ENCODE measurements at places on chromosomes 11 and 22.

GRCh38 chr11:44186321-44186930 is 90.9 kb downstream of the EXT2 start:
- DNase-seq = no peak

DNA sequence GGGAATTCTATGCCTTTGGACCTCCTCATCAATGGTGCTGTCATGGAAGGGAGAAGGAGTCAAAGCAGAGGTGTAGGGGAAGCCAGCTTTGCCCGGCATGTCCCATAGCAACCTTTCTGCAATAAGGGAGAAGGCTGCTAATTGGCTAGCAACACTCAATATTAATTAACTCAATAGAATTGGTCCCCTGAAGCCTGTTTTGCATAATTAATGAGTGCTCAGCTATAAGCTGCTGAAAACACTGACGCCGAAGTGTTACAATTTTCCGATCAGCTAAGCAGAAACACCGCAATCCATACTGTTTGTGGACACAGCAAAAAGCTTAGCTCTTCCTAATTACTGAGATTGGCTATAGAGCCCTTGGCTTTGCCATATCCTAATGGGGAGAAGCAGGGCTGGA is 245.0 kb downstream of the CSNK2A3 start:
- no peak for DNase-seq

DNA sequence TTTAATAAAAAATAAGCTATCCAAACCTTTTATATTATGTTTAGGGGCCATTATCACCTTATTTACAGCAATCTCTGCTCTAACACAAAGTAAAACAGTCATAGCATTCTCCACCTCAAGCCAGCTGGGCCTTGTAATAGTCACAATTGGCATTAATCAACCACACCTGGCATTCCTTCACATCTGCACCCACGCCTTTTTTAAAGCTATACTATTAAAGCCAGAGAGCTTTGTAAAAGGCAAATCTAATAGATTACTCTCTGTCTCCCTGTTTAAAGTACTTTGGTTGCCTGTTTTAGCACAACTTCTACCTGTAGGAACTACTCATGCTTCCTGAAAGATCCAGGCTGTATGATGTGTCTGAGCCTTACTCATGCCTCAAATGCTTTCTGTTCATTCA is 113.1 kb downstream of the CSNK2A3 start:
- no peak for DNase-seq

DNA sequence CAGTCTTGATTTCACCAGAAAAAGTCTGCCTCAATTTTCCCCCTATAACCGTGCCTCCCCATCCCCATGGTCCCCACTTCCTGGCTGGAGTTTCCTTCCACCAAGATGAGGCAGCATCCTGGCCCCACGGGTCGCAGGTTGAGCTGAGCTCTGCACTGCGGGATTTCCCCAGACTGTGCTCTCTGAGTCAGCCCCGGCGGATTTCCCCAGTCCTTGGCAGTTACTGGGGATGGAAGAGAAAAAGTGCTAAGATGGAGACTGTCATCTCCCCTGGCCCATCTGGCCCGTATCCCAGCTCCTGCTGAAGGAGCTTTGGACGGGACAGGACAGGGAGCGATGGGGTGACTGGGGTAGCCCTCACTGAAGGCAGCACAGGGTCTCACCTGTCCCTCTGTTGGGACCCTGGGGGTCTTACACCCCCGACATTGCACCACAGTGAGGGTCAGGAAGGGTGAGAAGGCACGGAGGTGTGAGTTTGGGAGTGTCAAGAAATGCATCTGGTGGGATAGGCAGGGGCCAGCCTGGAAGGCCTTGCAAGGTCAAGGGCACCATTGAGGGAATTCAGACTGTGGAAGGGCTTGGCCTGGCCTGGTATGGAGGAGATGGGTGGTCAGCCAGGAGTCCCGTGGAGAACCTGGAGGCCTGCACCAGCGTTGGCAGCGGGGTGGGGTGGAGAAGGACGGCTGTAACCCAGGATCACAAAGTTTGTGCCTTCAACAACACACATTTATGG is 36.5 kb downstream of the NADSYN1 start:
- DNase-seq = no peak

- DNase-seq = no peak
These were observed 33.2 kb upstream of the CEP126 start for GRCh38 chr11:101881586-101881985.

DNA sequence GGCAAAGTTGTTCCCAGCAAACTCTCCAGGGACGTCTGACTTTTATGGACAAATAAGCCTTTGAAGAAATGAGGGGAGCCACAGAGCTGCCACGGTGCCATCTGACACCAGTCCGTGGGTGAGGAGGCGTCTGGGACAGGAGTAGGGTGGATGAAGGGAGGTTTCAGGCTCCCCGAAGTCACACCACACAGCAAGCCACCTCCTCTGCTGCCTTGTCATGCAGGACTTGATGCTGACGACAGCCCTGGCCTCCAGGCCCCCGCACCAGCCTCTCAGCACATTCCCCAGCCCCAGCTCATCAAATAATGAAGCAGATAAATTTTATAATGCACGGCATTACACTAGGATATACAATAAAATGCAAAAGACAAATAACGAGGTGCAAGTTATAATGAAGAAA is 156.5 kb downstream of the CEP164 start:
- no peak for DNase-seq

GRCh38 chr22:44360668-44361381 is 48.1 kb upstream of the SHISAL1 start:
- DNase-seq = peak; percentile 69

DNA sequence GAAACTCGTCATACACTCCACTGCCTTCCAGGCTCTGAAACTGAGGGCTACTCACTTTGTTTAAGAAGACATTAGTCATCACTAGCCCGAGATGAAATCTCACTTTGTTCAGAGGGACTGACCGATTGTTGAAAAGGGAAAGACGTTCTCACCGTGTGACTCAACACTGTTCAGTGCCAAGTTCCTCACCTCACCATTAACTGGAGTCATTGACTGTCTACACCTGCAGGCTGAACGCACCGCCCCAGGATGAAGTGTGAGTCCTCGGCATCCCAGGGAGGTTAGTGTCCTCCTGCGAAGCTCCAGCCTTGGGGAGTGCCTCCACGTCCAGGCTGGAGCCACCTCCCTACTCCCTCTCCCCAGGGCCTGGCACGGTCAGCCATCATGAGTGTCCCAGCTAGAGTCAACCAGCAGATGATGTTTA is 30.4 kb downstream of the FADD start:
- DNase-seq = no peak

GRCh38 chr11:69167130-69167915 is 11.6 kb downstream of the SMIM38 start:
- no peak for DNase-seq

DNA sequence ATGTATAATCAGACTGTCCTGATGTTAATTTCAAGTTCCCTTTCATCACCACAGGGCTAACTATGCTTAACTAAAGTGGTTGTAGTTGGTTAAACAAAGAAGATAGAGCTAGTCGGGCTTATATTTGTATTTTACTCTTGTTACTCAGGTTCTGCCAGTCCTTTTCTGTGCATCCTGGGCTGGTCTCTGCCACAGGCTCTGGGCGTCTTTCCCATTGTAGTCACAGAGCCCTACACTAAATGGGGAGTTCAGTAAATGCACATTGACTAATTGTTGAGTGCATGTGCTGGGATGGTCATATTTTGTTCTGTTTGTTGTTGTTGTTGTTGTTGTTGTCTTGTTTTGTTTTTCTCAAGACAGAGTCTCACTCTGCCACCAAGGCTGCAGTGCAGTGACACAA is 125.4 kb upstream of the PGR start:
- DNase-seq = no peak

DNA sequence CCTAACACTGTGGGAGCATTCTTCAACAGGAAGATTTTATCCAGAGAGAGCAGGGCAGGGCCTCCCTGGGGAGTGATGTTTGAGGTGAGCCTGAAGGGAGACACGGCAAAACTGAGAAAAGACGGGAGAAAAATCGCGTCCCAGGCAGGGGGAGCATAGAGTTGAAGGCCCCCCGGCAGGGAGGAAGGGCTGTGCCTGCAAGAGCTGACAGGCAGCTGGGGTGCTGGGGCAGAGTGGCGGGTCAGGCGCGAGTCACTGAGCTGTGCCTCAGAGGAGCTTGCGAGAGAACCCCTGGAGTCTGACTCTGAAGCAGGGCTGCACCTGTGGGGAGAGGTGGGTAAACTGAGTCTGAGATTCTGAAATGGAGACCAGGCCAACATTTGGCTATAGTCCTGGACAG is 14.8 kb downstream of the PKNOX2 start:
- DNase-seq = no peak

DNA sequence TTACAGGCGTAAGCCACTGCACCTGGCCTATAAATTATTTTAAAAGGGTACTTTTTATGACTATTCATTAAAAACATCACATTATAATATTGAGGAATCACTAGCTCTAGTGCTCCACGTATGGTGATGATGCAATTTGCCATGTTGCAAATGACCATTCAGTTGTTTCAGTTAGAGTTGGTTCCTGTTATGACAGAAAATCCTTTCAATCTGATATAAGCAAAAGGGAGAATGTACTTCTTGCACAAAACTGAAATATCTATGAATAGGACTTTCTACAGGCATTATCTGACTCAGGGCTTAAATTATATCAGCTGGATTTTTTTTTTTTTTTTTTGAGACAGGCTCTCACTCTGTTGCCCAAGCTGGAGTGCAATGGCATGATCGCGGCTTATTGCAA is 45.6 kb upstream of the RRM1 start:
- DNase-seq = no peak

DNA sequence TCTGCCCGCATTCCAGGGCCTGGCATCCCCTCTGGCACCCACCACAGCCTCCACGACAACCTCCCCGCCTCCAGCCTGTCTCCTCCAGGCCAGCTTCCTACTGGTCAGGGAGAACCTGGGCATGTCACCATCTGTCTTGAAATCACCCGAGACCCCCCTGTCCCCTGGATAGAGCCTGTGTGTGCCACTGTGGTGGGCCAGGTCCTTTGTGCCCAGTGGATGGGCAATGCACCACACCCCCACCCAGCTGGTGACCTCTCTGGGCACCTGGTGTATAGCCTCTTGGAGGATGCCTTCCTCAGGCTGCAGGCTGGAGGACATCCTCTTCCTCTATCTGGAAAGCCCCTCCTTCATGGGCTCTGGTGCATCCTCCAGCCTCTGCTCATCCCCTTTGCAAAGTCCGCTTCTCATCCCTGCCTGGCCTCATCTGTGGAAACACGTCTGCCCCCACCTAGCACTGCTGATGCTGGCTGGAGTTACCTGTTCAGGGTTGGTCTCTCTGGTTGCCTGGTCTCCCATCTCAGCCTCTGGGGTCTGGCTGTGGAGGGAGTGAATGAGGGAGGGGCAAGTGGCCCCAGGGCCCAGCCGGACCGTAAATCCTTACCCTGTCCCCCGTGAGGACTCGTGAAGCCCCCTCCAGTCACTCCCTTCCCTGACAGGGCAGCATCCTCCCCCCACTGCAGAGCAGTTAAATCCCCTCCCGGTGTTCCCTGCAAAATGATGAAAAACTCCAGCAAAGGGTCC is 589.6 kb downstream of the TBC1D22A start:
- no peak for DNase-seq

GRCh38 chr22:46150655-46151477 is 540 bp downstream of the PPARA start:
- DNase-seq = peak; percentile 99
